Hematopoietic multipotent progenitor cell treated with erythropoietin and hydrocortisone succinate and interleukin-3 and kit ligand, for 4 days (in vitro differentiated cells): ENCODE measurements at places on chromosomes 1 and 21.

- DNase-seq, result no peak
Measured at GRCh38 chr1:203287898-203288297, 17.4 kb upstream of the BTG2 start.

DNA sequence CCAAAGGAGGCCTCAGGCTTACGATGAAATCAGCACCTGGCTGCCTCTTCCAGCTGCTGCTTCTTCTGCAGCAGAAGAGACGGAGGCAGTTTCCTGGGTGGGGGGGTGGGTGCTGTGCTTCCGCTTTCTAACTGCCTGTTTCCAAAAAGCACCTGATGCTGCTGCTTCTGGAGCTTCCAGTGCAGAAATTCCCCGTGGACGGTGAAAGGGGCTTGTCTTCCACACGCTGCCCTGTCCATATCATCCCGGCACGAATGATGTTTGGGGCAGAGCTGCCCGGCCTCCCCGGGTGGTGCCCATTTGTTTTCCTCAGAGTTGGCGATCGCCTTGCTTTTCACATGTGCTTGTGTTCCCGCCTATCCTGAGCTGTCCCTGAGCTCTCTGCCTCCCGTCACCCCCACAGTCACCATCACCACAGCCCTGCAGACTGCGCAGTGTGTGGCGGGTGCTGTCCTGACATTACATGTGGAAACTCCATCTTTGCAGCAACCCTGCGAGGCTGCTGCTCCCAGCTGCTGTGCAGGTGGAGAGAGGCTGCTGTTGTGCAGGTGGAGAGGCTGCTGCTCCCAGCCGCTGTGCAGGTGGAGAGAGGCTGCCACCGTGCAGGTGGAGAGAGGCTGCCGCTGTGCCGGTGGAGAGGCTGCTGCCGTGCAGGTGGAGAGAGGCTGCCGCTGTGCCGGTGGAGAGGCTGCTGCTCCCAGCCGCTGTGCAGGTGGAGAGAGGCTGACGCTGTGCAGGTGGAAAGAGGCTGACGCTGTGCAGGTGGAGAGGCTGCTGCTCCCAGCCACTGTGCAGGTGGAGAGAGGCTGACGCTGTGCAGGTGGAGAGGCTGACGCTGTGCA lies 1.8 kb downstream of the TTLL10 start:
- no peak for DNase-seq

DNA sequence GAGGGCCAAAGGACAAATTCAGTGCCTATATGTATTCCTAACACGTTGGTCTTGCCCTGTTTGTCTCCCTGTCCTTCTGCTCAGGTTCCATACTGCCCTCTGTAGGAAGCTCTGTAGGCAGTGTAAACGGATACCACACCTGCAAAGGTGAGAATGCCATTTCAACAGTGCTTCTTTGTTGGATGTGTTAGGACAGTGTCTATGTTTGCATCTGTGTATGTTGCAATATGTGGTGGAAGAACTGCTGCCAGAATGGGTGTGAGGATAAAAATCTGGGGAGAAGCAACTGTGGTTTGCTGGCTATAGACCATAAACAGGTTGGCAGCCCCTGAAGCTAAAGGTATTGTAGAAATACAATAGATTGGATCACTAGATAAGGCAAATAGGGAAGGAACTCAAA lies 113.1 kb upstream of the BMP8A start:
- DNase-seq, result no peak

DNA sequence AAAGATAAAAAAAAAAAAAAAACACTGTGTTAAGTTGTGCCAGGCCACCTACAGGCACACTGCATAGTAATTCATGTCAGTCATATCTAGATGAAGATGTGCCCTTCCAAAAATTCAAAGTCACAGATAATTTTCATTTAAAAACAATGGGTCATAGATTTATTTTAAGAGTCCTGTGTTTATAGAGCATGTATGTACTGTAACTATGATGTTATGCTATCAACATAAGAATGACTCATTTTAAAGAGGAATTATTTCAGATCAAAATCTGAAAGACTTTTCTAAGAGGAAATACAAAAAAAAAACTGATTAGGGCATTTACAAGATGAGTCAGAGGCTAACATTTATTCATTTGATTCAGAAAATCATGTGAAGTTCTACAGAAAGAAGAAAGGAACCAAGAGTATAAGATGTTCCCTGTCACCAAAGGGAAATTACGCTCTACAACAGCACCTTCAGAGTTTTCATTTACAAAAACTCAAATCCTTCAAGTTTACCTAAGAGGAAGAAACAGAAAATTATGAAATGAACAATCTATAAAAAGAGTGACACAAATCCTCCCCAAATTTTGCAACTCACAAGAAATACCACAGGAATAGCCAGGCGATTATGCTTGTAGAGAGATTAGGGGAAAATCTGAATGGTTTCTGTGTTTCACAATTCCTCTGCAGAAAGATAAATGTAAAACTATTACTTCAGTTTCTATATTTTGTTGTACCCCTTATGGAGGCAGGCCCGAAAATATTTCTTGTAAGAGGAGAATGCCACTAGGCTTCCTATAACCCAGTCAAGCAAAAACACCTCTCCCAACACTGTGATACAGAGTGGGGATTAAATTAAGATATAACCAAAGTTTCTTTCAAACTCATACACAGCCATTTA lies 13.8 kb downstream of the TP53BP2 start:
- DNase-seq, result peak; percentile 69

GRCh38 chr1:1069056-1069710 lies 4.9 kb downstream of the RNF223 start:
- peak; percentile 79 for DNase-seq
